ENCODE measurements at places on chromosomes 1 and 21.

DNA sequence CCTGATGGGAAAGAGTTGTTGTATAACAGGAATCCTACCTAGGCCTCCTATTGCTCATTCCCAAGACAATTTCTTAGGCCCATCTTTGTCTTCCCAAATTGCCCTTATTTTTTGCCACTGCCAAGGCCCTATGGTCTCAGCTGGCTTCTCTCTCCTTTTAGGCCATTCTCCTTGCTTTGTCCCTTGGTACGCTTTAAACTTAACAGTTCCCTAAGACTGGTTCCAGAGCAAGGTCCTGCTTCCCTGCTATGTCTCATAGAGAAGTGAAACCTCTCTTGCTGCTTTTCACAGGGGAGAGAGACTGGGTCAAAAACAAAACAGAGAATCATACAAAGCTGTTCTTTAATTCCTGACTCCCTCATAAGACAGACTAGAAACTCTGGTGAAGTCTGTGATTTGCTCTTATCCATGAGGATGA is 77.1 kb downstream of the XCL2 start:
- H3K27me3 ChIP-seq: no peaks in the 10 kb centered on the region
- H3K36me3 ChIP-seq: no peaks in the 10 kb centered on the region
- H3K27ac ChIP-seq: no peak overlapping the region
- no peak for DNase-seq

GRCh38 chr21:44957901-44958451 is 18.1 kb downstream of the SLX9 start:
- H3K4me3 ChIP-seq: no peak overlapping the region
- H3K27me3 ChIP-seq: no peaks in the 10 kb centered on the region
- peaks cover 10% of the 10 kb centered on the region for H3K36me3 ChIP-seq

DNA sequence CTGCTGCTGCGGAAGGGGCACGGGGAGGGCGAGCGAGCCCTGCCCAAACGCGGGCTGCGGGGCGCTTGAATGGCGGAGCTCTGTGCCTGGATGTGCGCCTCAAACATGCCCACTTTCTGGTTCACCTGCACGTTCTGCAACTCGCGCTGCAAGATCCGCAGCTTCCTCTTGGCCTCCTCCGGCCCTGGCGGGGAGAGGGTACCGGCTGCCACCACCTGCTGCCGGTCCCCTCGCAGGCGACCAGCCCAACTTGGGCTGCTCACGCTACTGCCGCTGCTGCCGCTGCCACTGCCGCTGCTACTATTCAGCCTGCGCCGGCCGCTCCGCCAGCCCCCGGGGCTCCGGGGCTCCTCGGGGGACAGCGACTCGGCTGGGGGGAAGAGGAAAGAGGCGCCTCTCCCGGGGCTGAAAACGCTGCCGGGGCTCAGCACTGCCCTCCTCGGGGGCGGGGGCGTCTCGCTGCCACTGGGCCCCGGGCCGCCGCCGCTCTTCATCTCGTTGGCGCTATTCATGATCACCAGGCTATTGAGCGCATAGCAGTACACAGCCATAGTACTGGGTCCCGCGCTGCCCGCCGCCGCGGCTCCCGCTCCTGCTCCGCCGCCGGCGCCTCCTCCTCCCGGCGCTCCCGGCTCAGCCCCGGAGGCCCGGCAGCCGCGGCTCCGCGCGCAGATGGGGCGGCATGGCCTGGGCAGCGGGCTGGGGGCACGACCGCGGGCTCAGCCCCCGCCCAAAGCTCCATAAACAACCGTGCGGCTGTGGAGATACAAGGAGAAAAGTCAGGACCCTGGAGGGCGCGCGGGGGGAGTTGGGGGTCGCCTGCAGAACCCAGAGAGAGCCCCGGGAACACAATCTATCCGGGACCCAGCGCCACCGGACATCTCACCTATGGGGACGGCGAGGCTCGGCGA is 1.9 kb downstream of the ITPKB start:
- H3K27ac ChIP-seq: peak overlapping the region; percentile 78
- H3K36me3 ChIP-seq: peaks cover 26% of the 10 kb centered on the region
- peak overlapping the region; percentile 93 for H3K4me3 ChIP-seq
- peaks cover 45% of the 10 kb centered on the region for H3K4me1 ChIP-seq
- no peaks in the 10 kb centered on the region for H3K27me3 ChIP-seq
- DNase-seq: peak; percentile 48

- H3K27me3 ChIP-seq: no peaks in the 10 kb centered on the region
- no peak overlapping the region for H3K27ac ChIP-seq
- H3K4me3 ChIP-seq: no peak overlapping the region
- no peaks in the 10 kb centered on the region for H3K36me3 ChIP-seq
- DNase-seq: no peak
Observed at GRCh38 chr1:226886122-226886901, 15.9 kb downstream of the PSEN2 start.

GRCh38 chr1:7388488-7389185 is 382.5 kb upstream of the VAMP3 start:
- no peaks in the 10 kb centered on the region for H3K36me3 ChIP-seq
- H3K4me1 ChIP-seq: no peaks in the 10 kb centered on the region

DNA sequence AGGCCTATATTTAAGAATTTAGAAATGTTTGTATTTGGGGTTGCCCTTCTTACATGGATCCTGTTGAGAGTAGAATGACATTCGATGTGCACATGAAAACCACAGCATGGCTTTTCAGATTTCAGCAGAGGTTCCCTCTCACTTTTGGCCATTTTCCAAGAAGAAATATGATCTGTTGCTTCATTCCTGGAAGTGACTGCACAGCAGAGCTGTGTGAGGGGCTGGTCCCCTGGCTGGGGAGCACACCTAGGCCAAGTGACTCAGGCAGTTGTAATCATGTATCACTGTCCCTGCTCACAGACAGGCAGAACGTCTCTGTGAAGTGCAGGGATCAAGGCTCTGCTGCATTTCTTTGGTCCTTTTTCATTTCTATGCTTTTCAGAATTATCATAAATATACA is 32.3 kb downstream of the AGT start:
- no peak for DNase-seq
- H3K4me3 ChIP-seq: no peak overlapping the region
- H3K36me3 ChIP-seq: peaks cover 57% of the 10 kb centered on the region
- no peaks in the 10 kb centered on the region for H3K27me3 ChIP-seq

- DNase-seq: no peak
- H3K4me1 ChIP-seq: no peaks in the 10 kb centered on the region
- H3K36me3 ChIP-seq: no peaks in the 10 kb centered on the region
- no peak overlapping the region for H3K27ac ChIP-seq
Observed at GRCh38 chr1:47663286-47663685, 225.4 kb downstream of the FOXD2 start.

GRCh38 chr1:52633291-52633754 is 355 bp downstream of the SHISAL2A start:
- H3K27me3 ChIP-seq: no peaks in the 10 kb centered on the region
- H3K4me1 ChIP-seq: peaks cover 80% of the 10 kb centered on the region
- H3K4me3 ChIP-seq: peak overlapping the region; percentile 66
- peak overlapping the region; percentile 65 for H3K27ac ChIP-seq
- H3K36me3 ChIP-seq: no peaks in the 10 kb centered on the region

- peak overlapping the region; percentile 29 for H3K27ac ChIP-seq
- no peaks in the 10 kb centered on the region for H3K36me3 ChIP-seq
- peak; percentile 10 for DNase-seq
- peak overlapping the region; percentile 80 for H3K4me3 ChIP-seq
Observed at GRCh38 chr1:151511636-151512215, 539 bp downstream of the CGN start.

GRCh38 chr1:61436016-61436415 is 288.9 kb downstream of the TM2D1 start:
- H3K36me3 ChIP-seq: no peaks in the 10 kb centered on the region
- no peak for DNase-seq
- no peaks in the 10 kb centered on the region for H3K27me3 ChIP-seq
- H3K4me1 ChIP-seq: no peaks in the 10 kb centered on the region
- H3K27ac ChIP-seq: no peak overlapping the region

Measured in CD8-positive, alpha-beta memory T cell (primary cell).